ENCODE measurements at places on chromosomes 3 and 15. TPM values are rescaled to one million over a fixed set of nuclear protein-coding genes. Genes with fewer than 3 reads are reported as not detected.
A peak's percentile ranks its signal among the peaks of the same experiment; 100 is the strongest.

GRCh38 chr3:33091746-33092145 lies 5.2 kb downstream of the GLB1 start:
- H3K4me1 ChIP-seq = no peaks in the 10 kb centered on the region
- no peak overlapping the region for H3K27ac ChIP-seq
- H3K36me3 ChIP-seq = no peaks in the 10 kb centered on the region
- no peak overlapping the region for H3K4me3 ChIP-seq
- no peaks in the 10 kb centered on the region for H3K27me3 ChIP-seq

DNA sequence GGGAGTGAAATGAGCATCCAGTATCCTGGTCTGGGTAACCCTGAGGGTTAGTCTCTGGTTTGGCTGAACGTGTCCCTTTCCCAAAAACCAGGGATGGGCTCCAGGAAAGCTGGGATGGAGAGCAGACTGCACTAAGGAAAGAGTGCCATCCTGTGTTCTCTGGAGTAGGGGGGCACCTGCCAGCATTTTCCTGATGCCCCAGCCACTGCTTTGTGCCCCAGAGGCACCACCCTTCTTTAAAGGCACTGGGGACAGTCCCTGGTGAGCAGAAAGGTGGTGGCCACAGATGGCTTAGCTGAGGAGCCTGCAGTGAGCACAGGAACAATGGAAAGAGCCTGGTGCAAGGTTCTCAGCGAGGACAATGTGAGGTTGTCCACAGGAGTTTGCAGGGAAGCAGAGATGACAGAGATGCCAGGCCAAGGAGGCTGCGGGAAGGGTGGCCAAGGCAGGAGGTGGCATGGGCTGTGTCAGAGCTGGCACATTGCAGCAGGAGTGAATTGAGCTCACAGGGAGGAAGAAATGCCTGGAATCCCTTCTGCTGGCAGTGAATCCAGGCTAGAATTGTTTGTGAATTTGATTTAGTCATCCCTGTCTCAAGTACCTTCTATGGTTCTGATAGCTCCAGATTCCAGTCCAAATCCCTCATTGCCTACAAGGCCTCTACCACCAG lies 39.9 kb downstream of the AMOTL2 start:
- no peaks in the 10 kb centered on the region for H3K36me3 ChIP-seq
- H3K4me3 ChIP-seq = no peak overlapping the region
- no peaks in the 10 kb centered on the region for H3K27me3 ChIP-seq

- DNase-seq = peak; percentile 8
- peaks cover 7% of the 10 kb centered on the region for H3K4me1 ChIP-seq
- H3K36me3 ChIP-seq = no peaks in the 10 kb centered on the region
- H3K4me3 ChIP-seq = no peak overlapping the region
- no peak overlapping the region for H3K27ac ChIP-seq
- H3K27me3 ChIP-seq = no peaks in the 10 kb centered on the region
Observed at GRCh38 chr3:43231276-43232000, 54.9 kb upstream of the SNRK start.

DNA sequence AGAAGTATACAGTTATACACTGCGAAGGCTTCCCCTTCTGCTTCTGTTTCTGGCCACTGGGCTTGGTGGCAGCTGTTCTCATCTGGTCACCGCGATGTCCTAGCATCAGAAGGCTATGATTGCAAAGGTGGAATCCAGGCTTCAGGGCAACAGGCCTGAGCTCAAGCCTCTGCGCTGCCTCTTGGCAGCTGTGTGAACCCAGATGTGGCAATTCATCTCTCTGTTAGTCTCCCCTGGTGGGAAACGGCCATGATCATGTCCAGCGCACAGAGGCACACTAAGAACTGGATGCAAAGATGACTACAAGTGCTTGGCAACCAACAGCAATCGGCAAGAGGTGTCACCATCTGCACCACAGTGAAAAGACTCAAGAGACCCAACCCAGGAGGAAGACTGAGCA lies 78.9 kb downstream of the PCSK6 start:
- H3K4me1 ChIP-seq = no peaks in the 10 kb centered on the region
- DNase-seq = no peak
- H3K27me3 ChIP-seq = peaks cover 18% of the 10 kb centered on the region
- no peak overlapping the region for H3K27ac ChIP-seq
- no peaks in the 10 kb centered on the region for H3K36me3 ChIP-seq

DNA sequence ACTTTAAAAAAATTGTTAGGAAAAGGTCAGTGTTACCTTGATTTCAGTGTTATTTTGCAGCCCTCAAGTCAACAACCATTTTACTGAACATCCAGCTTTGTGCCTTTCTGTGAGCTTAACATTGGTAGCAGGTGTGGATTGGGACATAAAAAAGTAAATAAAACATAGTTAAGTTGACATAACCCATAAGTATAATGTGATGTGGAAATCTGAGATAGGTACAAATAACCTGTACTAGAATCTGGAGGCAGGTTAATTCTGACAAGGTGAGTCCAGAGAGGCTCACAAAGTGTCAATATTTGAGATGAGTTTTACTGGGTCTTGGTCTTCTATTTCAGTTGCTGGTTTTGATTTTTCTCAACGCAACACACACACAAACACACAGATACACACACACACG lies 151.3 kb downstream of the LPP start:
- H3K4me3 ChIP-seq = no peak overlapping the region
- no peaks in the 10 kb centered on the region for H3K36me3 ChIP-seq
- H3K4me1 ChIP-seq = no peaks in the 10 kb centered on the region
- no peak overlapping the region for H3K27ac ChIP-seq

DNA sequence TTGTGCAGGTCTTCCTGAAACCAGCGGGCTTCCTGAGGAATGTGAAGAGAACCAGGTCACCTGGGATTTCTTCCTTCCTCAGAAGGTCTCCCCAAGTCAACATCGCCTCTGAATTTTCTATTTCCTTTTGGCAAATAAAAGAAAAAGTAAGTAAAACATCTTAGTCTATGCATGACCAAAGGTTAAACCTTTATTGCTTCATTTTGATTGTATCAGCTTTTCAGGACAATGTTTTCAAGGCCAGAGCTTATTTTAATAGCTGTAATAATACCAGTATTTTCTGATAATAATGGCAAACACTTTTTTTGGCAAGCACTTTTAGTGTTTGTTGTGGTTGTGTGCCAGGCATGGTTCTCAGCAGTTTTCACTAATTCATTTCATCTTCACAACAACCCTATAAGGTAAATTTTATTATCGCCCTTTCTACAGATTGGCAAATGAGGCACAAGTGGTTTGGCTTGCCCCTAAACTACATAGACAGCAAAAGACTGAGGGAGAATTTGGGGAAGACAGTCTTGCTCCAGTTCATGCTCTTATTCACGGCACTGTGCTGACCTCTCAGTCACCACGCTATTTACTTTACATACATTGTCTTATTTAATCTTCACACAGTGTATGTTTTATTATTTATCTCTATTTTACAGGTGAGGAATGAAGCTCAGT lies 110.4 kb downstream of the RPL22L1 start:
- H3K4me3 ChIP-seq = no peak overlapping the region
- no peak for DNase-seq
- H3K27me3 ChIP-seq = no peaks in the 10 kb centered on the region
- H3K36me3 ChIP-seq = no peaks in the 10 kb centered on the region
- H3K4me1 ChIP-seq = peaks cover 3% of the 10 kb centered on the region

- no peak overlapping the region for H3K4me3 ChIP-seq
- H3K27ac ChIP-seq = no peak overlapping the region
- H3K4me1 ChIP-seq = no peaks in the 10 kb centered on the region
- no peaks in the 10 kb centered on the region for H3K36me3 ChIP-seq
- H3K27me3 ChIP-seq = no peaks in the 10 kb centered on the region
Observed at GRCh38 chr3:161054860-161055604, 50.1 kb downstream of the B3GALNT1 start.

GRCh38 chr15:73915082-73915481 lies 11.2 kb upstream of the LOXL1 start:
- H3K4me3 ChIP-seq = no peak overlapping the region

- no peak overlapping the region for H3K4me3 ChIP-seq
- DNase-seq = no peak
- H3K27me3 ChIP-seq = no peaks in the 10 kb centered on the region
- H3K4me1 ChIP-seq = peaks cover 7% of the 10 kb centered on the region
- H3K27ac ChIP-seq = no peak overlapping the region
- no peaks in the 10 kb centered on the region for H3K36me3 ChIP-seq
Observed at GRCh38 chr15:80090879-80091503, 31.5 kb downstream of the ZFAND6 start.

GRCh38 chr3:8709801-8710507 lies 23.6 kb upstream of the CAV3 start:
- H3K27me3 ChIP-seq = no peaks in the 10 kb centered on the region
- H3K4me1 ChIP-seq = peaks cover 39% of the 10 kb centered on the region
- no peak overlapping the region for H3K4me3 ChIP-seq
- H3K27ac ChIP-seq = peak overlapping the region; percentile 43

GRCh38 chr3:4986175-4986781 lies 7.0 kb downstream of the BHLHE40 start:
- H3K4me1 ChIP-seq = peaks cover 36% of the 10 kb centered on the region
- peak overlapping the region; percentile 97 for H3K27ac ChIP-seq
- DNase-seq = peak; percentile 85
- H3K4me3 ChIP-seq = peak overlapping the region; percentile 52
- H3K27me3 ChIP-seq = no peaks in the 10 kb centered on the region

GRCh38 chr15:67920524-67921240 lies 80.8 kb upstream of the RNU6-1 start:
- H3K27ac ChIP-seq = no peak overlapping the region
- H3K4me3 ChIP-seq = no peak overlapping the region
- H3K36me3 ChIP-seq = no peaks in the 10 kb centered on the region
- DNase-seq = no peak

DNA sequence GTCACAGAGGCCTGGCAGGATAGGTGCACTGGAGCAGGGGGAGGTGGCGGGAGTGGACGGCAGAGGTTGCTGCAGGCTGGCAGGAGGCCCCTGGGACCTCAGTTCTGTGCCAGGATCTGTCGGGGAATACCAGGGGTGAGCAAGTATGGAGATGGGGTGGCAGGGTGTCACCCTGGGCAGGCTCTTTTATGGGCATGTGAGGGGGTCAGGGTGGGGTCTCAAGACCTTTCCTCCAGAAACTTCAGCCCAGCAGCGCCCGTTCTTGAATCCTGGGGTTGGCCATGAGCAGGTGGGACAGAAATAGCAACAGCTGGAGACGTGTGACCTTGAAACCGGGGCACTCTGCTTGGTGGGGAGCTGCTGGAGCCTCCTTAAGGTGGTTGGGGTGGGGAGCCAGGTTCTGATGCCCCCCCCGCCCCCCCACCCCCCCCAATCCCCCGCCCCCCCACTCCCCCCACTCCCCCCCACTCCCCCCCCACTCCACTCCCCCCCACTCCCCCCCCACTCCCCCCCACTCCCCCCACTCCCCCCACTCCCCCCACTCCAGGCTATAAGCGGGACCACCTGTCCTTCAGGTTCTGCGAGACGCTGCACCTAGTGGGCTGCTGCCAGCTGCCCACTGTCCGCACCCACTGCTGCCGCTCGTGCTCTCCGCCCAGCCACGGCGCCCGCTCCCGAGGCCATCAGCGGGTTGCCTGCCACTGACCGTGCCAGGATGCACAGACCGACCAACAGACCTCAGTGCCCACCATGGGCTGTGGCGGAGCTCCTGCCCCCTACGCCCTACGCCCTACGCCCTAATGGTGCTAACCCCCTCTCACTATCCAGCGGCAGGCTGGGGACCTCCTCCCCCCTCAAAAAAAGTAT lies 84.9 kb downstream of the TBC1D2B start:
- no peaks in the 10 kb centered on the region for H3K27me3 ChIP-seq
- DNase-seq = no peak
- peaks cover 66% of the 10 kb centered on the region for H3K4me1 ChIP-seq
- H3K36me3 ChIP-seq = peaks cover 4% of the 10 kb centered on the region
- no peak overlapping the region for H3K4me3 ChIP-seq

DNA sequence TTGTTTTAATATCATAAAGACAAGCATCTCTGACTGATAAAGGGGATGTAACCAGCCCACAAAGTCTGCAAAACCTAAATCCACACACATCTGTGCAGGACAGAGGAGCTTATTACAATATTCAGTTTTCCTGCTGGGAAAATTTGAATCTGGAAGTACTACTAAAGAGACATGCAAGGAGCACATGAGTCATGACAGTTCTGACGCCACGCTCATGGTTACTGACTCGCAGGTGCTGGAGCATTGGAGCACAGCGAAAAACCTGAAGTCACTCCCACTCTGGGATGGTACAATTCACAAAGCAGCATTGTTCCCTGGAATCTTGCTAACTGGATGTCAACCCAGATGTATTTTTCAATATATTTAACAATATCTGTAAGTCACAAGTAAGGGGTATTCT lies 7.6 kb upstream of the ISL2 start:
- no peak overlapping the region for H3K27ac ChIP-seq
- DNase-seq = no peak
- peaks cover 1% of the 10 kb centered on the region for H3K4me1 ChIP-seq
- H3K4me3 ChIP-seq = no peak overlapping the region

DNA sequence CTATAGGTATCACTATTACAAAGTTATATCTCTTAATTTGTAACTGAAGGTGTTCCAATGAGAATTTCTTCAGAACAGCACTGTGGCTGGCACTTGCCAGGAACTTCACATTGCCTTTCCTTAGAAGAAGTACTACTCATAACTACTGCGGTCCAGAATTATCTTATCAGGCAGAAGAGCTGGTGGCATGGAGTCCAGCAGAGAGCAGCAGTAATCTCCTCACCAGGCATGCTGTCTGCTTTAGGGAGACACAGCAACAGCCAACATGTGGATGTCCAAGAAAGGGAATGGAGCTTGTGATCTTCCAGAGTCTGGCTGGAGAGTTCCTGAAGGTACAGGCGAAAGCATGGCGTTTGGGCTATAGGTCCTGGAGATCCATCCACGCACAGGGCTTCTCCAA lies 919.7 kb upstream of the NR2F2 start:
- no peaks in the 10 kb centered on the region for H3K4me1 ChIP-seq
- H3K4me3 ChIP-seq = no peak overlapping the region
- H3K27me3 ChIP-seq = no peaks in the 10 kb centered on the region
- H3K27ac ChIP-seq = no peak overlapping the region

Gene ANKRD63
- total RNA-seq = 0.35 TPM

Gene METTL6
- 23.8 TPM for total RNA-seq

Gene ST8SIA2
- total RNA-seq = 2.1 TPM

Gene GRM7
- not detected for total RNA-seq

All from SJCRH30 (cell line).